ENCODE measurements at places on chromosomes 16 and 17. TPM values are rescaled to one million over a fixed set of nuclear protein-coding genes. Genes with fewer than 3 reads are reported as not detected.

- DNase-seq: no peak
These were observed 50.5 kb downstream of the GLG1 start for GRCh38 chr16:74556375-74556922.

DNA sequence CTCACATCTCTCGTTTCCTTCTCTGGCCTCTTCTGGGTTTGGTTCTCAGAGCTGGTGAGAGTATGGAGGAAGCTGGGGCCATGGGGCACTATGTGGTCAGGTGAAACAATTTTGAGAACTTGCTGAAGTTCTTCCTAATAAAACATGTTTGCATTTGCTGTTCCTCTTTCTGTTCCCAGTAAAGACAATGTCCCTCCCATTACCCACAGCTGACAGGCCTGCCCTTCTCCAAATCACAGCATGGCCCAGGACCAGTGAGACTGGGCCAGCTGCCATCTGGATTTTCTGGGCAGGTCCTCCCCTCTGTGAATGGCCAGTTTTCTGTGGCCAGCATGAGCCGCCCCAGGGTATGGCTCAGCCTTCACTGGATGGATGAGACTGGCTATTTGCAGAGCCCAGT is at the start of gene CD300H:
TSS of gene CD300H (minus strand) at position 113 of the 400 bp plus-strand sequence.
- DNase-seq: no peak

- DNase-seq: no peak
These were observed 148.6 kb downstream of the SDK2 start for GRCh38 chr17:73495641-73496040.

DNA sequence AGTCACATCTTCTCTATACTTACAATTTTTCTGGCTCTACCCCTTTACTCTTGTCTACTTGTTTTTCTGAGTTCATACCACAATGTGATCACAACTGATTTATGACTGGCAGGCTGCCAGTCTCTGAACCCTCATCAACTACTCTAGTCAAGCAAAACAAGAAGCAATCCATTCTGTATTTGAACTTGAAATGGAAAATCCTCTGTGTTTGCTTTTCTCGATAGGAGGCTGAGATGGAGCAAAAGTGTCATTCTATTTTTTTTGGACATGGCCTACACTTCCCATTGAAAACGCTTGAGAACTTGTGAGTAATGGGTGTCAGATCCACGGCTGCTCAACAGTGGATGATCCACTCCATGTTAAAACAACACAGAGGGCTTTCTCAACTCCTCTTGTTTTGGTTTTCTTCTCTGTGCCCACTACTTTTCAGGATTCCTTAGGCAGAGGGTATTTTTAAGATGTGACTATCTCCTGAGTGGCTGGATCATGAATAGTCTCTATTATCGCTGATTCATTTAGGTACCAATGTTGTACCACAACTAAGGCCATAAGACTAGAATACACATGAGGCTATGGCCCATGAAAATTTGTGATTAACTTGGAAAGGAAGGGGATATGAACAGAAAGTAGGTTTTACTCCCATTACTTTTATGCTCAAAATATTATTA is 11.7 kb downstream of the TMEM100 start:
- no peak for DNase-seq

DNA sequence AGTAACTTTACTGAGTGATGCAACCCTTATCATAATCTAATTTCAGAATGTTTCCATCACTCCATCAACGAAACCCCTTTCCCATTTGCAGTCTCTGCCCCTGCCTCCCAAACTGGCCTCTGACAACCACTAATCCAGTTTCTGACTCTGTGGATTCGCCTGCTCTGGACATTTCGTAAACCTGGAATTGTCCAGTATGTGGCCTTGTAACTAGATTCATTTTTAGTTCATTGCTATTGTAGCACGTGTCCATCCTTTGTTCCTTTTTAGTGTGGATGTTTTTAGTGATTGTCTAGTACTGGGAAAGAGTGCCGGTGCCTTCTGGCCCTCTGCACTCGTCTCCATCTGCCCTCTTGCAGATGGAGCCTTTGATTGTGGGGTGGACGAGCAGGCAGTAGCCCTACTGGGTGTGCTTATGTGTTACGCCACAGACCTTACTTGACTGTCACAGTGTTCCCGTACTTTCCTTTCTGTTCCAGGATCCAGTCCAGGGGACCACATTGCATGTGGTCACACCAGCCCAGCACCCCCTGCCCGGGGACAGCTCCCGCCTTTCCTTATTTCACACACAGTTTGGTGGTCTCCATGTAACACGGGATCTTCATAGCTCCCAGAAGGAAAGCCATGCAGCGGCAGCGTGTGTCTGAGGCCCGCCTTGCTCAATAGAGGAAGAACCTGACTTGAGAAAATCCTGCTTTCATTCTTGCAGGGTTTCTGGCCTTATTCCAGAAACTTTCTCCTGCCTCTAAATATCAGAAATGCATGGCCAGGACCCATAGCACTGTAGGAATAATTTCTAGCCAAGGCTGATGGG is 8.8 kb downstream of the KIAA0513 start:
- DNase-seq: no peak

- no peak for DNase-seq
These were observed 3.3 kb upstream of the CCL15 start for GRCh38 chr17:36004594-36005108.

DNA sequence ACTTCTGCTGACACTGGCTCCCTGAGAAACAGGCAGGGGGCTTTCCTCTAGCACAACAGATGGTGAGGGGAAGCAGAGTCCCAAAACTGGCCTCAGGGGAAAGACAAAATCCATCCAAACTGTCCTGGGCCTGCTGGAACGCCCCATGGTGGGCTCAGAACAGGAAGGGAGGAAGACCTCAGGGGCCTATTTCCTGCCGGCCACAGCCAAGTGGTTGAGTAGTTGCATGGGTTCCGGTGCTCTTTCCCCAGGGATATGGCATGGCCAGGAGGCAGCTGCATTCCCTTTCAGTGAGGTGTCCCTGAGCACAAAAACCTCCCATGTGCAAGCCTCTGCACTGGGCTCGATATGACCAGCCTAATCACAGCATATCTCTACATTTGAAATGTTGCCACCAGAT is 303.0 kb upstream of the IRX5 start:
- DNase-seq: no peak

- no peak for DNase-seq
These were observed 41.5 kb downstream of the USP22 start for GRCh38 chr17:21001111-21001812.

DNA sequence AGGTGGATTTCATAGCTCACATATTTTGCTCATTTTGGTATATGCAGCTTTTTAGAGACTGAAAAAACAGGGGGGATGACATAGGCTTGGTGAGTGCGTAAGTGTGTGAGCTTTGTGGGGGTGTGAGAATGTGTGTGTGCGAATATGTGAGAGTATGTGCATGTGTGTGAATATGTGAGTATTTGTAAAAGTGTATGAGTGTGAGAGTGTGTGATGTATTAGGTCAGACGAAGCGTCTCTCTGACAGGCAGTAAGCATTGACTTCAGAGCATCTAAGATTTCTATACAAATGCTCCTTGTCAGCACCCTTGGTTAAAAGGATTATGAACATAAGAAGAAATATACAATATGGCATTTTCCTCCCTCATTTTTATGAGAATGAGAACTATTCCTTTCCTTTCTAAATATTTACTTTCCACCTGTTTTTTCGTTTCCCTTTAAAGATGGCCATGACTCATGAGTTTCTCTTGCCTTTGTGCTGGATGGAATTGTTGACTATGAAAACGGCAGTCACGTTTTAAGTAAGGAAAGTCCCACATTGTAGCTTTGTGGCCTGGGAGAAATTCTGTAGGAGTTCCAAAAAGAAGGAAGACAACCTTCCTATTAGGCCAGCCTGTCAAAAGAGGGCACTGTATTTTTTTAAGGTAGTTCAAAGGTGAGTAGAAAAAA is 276.4 kb downstream of the FOXL1 start:
- no peak for DNase-seq

DNA sequence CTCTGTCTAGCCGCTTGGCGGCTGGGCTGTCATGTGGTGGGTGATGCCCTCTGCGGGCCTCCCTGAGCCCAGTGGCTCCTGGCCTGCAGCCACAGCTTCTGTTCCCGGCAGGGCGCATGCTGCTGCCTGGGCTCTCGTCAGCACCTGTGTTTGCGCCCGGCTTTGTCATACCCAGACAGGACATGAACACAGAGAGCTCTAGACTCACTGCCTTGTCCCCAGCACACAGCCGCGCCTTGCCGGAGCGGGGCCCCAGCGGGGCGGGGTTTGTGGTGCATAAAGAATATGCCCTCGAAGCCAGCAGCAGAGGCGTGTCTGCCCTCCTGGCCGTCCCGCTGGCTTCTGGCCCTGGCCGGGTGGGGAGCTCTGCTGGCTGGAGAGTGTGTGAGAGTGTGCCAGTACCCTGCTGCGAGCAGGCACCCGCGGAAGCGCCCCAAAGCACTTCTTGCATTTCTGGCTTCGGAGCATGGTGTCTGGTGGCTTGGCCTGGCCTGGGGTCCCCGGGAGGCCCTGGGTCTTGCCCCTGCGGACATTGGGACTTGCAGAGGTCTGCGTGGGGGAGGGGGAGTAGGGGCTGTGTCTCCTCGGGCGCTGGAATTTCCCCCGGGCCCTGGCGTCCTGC is 14.4 kb downstream of the ASPSCR1 start:
- DNase-seq: peak; percentile 98

GRCh38 chr16:80463326-80463725 is 77.5 kb upstream of the DYNLRB2 start:
- no peak for DNase-seq

DNA sequence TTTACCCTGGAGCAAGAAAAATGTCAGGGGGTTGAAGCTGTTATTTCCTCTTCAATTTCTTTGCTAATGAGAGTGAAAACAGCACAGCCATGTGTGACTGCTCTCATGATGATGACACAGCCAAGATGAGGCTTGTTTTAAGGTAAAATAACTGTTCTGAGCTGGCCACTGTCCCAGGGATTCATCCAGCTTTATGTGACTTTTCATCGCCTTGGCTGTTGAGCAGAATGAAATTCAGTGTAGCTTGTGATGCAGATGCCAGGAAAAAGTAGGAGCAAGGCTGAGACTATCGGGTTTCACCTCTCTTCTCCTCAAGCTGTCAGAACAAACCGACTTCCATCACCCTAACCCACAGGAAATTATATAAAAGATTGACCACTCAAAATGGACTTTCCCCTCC is 361.8 kb upstream of the CDH5 start:
- no peak for DNase-seq

DNA sequence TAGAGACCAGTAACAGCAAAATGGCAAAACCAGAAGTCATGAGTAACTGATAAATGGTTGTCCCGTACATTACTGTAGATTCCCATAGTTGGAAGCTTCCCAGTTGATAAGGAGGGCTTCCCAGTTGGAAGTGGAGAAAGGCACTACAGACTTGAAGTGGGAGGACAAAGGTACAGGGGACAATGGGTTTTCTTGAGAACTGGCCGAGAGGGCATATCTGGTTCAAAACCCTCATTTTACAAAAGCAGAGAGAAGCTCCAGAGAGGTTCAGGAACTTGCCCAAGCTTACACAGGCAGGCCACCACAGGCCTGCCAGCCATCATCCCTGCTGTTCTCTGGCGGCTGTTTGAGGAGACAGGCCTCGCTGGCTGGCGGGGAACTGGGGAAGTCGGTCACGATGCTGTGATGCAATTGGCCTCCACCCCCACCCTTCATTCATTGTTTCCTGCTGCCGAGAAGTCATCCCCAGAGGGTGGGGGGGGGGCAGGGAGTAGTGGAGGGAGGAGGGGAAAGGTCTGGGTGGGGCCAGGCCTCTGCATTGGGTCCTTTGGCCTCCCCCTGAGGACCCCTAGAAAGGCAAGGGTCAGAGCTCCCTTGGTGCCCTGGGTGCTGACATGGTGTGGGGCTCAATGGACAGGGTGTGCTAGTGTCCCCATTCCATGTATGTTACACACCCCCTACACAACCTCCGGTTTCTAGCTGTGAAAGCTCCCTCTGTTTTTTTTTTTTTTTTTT is 3.0 kb downstream of the UBALD2 start:
- no peak for DNase-seq

HSPB9 gene
- total RNA-seq: 0.24 TPM

MT1G gene
- 511 TPM for total RNA-seq

DNA sequence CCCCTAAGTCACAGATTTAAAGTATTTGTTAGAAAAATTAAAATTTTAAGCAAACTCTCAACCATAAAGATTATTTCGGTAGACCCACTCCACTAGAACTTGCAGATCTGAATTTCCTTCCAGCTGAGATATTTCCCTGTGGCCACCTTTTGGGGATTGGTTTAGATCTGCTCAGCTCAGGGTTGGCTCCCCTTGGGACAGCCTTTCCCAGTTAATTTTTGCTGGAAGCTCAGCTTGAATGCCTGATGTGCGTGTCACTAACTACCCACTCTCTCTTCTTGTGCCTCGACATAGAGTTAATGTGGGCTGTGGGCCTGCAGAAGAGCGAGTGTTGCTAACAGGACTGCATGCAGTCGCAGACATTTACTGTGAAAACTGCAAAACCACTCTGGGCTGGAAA is 57.6 kb downstream of the YPEL2 start:
- no peak for DNase-seq

CES5A gene
- not detected for total RNA-seq

GRCh38 chr17:58072862-58073261 is 10.4 kb upstream of the DYNLL2 start:
- DNase-seq: no peak

KCNJ12 gene
- not detected for total RNA-seq

TP53TG3D gene
- total RNA-seq: not detected

DNA sequence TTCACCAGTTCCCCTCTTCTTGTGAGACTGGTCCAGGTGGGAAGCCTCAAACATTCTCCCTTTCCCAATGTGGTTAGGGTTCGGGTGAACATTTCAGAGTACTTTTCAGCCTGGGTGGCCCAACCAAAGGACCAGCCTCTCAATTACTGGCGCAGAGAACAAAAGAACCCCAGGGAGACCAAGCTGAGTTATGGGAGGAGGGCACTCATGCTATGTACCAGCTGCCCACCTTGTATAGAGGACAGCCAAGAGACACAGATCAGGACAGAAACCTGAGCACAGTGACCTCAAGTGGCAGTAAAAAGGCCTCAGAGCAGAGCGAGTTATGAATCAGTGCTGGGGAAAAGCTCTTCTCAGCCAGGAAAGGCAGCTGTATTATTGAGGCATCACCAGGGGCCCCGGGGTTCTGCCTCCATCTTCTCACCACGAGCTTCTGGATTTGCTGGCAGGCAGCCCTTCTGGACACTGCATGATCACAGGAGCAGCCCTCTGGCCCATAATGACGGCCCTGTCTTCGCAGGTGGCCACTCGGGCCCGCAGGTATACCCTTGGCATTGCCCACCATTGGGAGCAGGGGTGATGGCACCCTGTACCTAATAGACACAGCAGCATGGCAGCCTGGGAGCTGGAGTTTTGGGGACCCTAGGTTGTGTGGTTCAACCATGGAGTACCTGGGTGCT is 3.8 kb downstream of the G6PC3 start:
- no peak for DNase-seq

- no peak for DNase-seq
These were observed 42.0 kb downstream of the PITPNM3 start for GRCh38 chr17:6514371-6514770.

GRCh38 chr16:68907781-68908181 is 64.5 kb downstream of the TANGO6 start:
- peak; percentile 12 for DNase-seq

CYB5B gene
- 638 TPM for total RNA-seq

DNA sequence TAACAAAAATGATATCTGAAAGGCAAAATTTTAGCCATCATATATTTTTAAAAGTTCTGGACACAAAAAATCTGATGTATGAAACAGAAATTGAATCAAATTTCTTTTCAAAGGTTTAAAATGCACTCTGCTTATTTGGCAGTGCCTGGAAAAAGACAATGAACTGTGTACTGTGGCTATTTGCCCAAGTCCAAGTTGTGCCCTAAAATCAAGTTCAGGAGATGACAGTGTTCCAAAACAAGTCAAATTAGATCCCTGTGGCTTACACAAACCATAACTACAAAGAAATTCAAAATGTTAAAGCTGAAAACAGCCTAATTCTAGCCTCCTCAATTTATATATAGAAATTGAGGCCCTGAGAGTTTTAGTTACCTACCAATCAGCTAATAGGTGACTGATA is 25.6 kb downstream of the CMC2 start:
- DNase-seq: no peak

WWOX gene
- 37.4 TPM for total RNA-seq
